Esophagus mucosa (tissue), 1 donor: ENCODE measurements at places on chromosomes 12 and 14. TPM values are rescaled to one million over a fixed set of nuclear protein-coding genes. Genes with fewer than 3 reads are reported as not detected.
A peak's percentile ranks its signal among the peaks of the same experiment; 100 is the strongest.

DNA sequence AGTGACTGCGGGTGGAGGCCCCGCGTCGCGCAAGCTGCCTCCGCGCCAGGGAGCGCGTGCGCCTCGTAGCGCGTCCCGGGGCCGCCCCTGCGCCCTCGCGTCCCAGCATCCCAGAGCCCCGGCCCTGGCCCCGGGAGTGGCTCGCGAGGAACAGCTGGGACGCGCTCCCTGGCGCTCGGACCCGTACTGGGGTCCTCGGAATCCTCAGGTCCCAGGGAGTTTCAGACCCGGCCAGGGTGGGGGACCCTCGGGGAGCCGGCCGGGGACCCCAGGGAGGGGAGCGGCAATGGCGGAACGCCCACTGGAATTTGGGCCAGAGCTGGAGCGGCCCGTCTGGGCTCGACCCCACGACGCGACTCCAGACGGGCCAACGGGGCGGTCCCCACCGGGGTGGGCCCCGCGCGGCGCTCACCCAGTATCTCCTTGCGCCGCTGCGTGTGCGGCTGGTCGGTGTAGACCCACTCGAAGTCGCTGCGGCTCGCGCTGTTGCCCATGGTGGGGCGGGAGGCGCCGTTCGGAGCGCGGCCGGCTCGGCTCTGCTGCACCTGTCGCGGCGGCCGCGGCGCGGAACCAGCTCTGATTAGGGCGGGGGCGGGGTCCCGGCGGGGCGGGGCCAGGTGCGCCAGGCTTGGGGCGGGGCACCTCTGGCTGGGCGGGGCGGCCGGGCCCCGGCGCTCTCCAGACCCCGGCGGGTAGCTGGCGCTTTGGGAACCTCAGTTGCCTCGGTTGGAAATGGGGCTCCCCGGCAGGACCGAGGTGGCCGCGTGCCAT lies at the start of gene DEGS2:
TSS of gene DEGS2 (minus strand) at position 552 of the 771 bp plus-strand sequence. CDS start at position 494, 58 bp downstream.
- ATAC-seq = peak; percentile 66

- no peak for ATAC-seq
These were observed 210.4 kb downstream of the CHST11 start for GRCh38 chr12:104667139-104667538.

The NELL2 gene
- total RNA-seq = 3.0 TPM

DNA sequence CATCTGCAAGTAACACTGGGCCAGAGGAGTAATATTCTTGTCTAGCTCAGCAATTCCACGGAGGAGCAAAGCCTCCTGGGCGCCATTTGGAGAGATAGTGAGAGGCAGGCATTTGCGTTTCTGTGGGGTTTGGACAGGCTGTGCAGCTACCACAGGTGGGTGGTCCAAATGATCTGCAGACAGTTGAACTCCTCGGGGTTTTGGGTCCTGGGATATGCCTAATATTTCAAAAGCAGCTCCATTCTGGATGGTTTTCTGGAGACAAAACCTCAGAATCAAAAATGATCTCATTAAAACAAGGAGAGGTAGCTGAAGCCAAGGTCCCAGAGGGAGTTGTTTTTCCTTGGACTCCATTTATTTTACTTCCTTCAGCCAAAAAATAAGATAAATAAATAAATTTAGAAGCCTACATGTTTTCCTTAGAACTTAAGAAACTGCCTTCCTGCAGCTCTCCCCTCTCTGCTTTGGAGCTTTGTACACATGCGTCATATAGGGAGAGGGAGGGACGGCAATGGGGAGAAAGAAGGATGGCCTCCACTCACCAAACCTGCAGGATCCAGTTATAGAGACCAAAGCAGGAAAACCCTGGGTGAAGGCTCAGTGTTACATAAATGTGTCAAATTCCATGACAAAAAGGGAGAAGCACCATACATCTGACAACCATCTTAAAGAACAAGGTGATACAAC lies 227.3 kb upstream of the DAAM1 start:
- no peak for ATAC-seq

The SLC7A8 gene
- total RNA-seq = 51.1 TPM

DNA sequence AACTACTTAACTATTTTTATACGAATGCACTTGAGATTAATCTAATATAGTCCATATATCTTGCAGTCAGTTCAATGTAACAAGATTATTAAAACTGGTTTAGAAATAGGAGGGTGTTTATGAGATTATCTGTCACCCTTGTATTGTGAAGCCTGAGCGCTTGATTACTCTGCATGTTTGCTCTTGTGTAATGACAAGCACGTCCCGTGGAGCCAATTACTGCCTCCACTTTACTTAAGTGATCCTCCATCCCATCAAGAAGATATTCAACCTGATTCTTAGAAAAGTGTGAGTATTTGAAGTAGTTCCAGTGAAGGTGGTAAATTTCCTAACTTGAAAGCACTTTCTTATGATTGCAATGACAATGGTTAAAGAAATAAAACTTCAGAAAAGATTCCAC lies 415.2 kb upstream of the GARIN6 start:
- ATAC-seq = peak; percentile 43

The NANOG gene
- 0.52 TPM for total RNA-seq

The GLIPR1L1 gene
- not detected for total RNA-seq

GRCh38 chr14:22538671-22539228 lies 50.3 kb downstream of the DAD1 start:
- ATAC-seq = no peak

The MPHOSPH9 gene
- total RNA-seq = 13.0 TPM

The SMOC1 gene
- 0.12 TPM for total RNA-seq

GRCh38 chr12:114686426-114686772 lies 2.4 kb upstream of the TBX3 start:
- ATAC-seq = no peak

DNA sequence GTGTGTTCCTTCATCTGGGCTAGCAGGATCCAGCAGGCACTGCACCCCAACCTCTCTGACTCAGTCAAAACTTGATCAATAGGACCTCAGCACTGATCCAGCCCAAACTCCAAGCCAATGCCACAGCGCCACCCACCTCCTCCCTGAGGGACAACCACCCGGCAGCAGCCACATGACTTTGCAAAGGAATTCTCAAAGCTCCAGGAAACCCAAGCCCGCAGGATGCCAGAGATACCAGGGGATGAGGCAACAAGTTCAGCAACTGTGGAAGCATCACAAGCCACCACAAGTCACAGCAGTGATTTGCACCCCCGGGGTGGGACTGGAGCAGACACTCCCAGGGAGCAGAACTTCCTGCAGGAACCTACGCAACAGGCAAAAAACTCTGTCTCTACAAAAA lies 37.3 kb downstream of the ACTN1 start:
- ATAC-seq = peak; percentile 81

DNA sequence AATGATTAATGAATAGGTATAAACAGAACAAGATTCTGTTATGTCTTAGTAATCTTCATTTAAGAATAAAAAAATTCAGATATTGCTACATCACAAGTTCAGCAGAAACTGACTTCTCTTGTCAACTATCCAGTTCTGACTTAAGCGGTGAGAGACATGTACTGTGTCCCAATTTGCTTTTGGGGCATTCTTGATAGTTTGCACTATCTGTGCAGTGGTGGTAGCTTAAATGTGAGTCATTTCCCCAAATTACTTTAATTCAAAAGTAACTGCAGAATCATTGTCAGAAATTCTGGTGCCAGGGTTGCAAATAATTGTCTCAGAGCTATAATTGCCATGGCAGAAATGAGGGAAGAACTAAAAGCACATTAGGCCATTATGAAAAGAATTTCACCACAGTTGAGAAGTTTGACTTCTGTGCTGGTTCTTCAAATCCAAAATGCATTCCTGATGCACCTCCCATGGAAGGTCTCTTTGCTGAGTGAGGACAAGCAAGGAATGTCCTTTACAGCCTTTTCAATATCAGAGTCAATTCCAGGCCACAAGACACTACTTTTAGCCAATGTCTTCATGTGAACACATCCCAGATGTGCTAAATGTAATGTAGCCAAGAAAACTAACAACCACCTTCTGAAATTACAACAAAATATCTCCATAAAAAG lies 304.7 kb downstream of the SSPN start:
- no peak for ATAC-seq

The LUM gene
- 8.4 TPM for total RNA-seq

The BEST3 gene
- total RNA-seq = not detected

The CIROP gene
- not detected for total RNA-seq
